IPS DF 6.9 (cell line): ENCODE measurements at places on chromosomes 2 and 18.

DNA sequence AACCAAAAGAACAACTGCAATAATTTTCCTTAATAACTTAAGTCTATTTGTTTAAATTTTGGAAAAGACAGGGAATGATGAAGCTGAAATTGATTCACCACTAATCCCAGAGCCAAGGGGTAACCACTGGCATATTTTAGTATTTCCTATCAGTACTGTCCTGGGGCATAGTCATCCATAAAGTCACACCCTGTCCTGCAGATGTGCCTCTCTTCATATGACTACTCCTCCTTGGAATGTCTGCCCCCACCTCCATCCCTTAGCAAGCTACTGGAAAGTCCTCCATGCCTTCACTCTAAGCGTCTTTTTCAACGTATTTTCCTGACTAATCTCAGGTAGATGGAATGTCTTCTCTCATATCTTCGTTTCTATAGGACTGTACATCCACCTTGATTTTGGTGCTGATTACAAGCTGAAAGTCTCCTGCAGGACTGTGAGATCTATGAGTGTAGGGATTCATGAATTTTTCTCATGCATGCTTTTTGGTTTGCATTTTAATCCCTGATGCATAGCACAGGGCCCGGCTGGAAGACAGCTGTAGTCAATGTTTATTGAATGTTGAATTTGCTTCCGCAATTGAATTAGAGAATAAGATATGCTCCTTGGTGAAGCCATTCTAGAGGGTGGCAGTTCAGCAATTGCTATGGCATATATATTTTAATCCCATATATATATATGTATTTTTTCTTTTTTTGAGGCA lies 85.6 kb downstream of the MOGAT1 start:
- no peak for DNase-seq

DNA sequence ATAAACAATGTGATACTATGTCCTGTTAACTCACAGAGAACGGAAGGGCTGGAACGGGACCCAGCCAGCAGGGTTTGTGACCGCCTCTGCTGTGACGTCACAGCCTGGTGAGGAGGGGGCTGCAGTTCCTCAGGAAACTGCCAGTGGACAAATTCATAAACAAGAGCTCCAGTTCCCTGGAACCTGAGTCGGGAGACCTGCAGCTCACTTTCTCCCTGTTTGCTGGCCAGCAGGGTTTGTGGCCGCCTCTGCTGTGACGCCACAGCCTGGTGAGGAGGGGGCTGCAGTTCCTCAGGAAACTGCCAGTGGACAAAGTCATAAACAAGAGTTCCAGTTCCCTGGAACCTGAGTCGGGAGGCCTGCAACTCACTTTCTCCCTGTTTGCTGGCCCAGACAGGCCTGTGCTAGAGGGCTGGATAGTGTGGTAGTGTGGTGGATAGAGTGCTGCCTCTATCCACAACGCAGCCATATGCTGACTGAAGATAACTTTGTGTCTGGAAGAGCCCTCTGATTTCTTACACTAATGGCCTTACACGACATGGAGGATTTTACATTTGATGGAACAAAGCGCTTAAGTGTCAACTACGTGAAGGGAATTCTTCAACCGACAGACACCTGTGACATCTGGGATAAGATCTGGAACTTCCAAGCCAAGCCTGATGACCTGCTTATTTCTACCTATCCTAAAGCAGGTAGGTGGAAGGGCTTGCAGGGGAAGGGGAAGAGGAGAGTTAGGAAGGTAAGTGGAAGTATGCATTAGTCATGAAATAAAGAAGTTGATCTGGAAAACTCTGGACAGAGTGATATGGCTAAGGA lies at the start of gene SULT1C4:
TSS of gene SULT1C4 (plus strand) at position 140 of the 816 bp plus-strand sequence. CDS start at position 524, 384 bp downstream.
- DNase-seq: no peak

DNA sequence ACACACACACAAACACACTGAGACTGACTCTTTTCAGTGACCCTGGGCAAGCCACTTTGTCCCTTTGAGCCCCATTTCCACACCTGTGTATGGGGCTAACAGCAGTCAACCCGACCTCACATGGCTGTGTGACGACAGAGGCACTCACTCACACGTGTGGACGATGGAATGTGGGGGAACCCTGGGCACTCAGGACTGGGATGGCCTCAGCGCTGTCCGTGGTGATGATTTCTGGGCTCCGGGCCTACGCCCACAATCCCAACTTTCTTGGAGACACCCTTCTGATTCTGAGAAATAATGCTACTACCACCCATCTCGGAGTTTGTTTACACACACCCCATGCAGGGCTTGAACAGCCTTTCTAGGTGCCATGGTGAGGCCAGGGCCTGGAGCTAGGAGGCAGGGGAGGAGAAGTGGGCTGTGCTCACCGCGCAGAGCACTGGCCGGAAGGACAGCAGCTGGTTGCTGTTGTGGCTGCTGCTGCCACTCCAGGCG lies 1.5 kb downstream of the CRYBA2 start:
- DNase-seq: no peak

GRCh38 chr2:101185656-101186055 lies 34.5 kb upstream of the TBC1D8 start:
- no peak for DNase-seq

DNA sequence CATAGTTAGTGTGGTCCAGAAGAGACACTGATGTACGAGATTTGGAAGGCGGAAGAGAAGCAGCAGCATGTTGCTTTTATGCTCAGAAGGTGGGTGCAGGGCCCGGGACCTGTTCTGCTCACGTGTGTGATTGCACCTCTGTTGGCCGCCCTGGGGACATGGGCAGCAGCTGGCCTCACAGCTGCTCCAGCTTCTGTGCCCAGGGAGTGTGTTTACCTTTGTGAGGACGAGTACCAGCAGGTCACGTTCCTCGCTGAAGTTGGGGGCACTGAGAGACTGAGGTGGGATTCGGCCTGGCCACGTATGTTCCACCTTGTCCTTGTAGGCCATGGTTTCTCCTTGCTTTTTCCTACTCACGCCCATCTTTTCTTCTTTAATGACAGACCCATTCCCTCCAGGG lies 86.3 kb downstream of the PMAIP1 start:
- no peak for DNase-seq

DNA sequence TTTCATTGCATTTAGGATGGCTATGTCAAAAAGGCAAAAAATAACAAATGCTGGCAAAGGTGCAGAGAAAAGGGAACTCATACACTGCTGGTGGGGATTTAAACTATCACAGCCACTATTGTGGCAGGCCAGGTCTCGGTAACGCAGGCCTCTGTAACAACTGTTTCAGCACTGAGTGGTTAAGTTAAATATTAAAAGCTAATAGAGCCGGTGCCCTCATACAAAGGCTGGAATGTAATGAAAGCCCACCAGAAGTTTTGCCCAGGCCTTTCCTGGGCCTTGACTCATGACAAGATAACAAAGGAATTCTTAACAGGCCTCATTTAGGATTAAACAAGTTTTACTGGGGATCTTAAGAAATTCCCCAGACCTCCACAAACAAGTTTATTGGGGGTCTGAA lies 10.7 kb downstream of the MERTK start:
- no peak for DNase-seq

GRCh38 chr18:79933765-79934164 lies 17.7 kb downstream of the SLC66A2 start:
- DNase-seq: no peak

GRCh38 chr2:75333646-75334045 lies 134.3 kb upstream of the TACR1 start:
- no peak for DNase-seq

GRCh38 chr2:11571170-11571569 lies 37.3 kb downstream of the GREB1 start:
- DNase-seq: no peak
